ENCODE measurements at places on chromosomes 1 and 21.

DNA sequence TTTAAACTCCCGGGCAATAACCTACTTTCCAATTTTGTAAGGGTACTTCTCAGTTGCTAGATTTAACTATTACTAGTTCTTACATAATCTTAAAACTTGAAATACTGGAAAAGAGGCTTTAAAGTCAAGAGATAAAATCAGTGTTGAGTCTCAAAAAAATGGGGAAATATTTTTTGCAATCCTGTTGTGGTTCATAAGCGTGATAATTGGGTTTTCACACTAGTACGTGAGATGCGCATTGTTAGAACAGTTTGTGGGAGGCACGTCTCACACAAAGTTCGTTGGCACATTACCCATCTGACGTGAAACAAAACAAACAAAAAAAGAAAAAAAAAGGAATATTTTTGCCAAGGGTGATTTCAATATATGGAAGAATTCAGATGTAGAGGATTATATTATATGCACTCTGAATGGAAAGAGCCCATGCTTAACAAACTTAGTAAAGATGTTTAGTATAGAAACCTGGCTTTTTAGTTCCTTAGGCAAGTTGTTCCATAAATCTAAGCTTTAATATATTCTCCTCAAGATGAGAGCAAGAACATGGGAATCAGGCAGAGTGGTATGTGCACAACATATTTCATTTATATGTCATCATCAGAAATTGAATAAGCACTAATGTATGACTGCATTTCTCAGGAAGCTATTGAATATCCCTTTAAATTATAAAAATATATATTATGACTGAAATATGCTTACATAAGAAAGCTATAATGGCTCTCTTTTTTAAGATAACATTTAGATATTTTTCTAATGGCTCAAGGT is 73.9 kb upstream of the TNFSF4 start:
- DNase-seq: no peak

DNA sequence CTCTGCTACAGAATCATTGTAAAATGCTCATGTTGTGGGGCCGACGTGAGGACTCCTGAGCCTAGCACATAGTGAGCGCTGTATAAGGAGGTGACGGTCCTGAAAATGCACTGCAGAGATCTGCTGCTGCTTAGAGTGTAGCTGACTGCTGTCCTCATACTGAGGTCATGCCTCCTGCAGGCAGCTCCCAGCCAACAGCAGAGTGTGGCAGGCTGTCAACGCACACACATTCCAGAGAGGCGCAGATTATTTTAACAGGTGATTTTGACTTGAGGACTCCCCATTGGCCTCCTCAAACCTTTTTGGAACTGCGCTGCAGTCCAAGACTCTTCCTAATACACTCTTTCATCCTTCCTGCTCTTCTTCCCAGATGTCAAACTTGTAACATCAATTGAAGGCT is 119.8 kb upstream of the KCNJ6 start:
- DNase-seq: no peak

- no peak for DNase-seq
Measured at GRCh38 chr1:28112388-28113241, 24.2 kb upstream of the EYA3 start.

GRCh38 chr1:2320760-2321667 is 70.3 kb downstream of the MORN1 start:
- DNase-seq: no peak

- DNase-seq: no peak
Measured at GRCh38 chr1:41882486-41882885, 36.2 kb downstream of the HIVEP3 start.
